ENCODE measurements at places on chromosomes 1 and 21.

DNA sequence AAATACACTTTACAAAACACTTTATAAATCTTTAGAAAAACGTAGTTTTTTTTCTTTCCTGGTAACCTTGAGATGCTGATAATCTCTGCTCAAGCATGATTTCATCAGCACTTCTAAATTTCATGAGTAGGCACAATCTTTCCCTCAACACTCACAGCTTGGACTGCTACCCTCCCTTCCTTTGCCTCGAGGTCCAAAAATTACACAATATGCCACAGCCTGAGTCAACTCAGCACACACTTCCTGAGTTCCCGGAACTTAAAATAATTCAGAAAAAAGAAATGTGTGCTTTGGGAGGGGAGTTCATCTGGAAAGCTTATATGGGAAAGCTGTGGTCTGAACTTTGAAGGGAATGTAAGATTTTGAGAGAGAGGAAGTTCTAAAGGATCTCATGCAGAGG, 5.9 kb downstream of the CLCA2 start:
- DNase-seq: peak; percentile 95

DNA sequence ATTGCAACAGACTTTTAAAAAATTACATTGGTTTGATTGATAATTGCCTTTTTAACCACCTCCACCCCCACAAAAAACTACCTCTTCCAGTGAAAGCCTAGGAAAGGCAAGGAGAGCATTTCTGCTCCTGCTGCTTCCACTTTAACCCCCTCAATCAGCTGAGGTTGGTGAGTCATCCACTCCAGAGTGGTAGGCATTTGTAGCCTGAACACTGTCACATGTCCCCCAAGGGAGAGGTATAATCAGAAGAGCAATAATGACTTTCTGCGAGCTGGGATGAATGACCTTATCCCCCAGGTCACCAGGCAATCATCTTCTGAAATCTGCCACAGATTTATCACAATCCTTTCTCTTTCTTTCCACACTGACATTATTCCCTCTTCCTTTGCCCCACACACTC, 126.6 kb upstream of the CAMK1G start:
- peak; percentile 9 for DNase-seq

DNA sequence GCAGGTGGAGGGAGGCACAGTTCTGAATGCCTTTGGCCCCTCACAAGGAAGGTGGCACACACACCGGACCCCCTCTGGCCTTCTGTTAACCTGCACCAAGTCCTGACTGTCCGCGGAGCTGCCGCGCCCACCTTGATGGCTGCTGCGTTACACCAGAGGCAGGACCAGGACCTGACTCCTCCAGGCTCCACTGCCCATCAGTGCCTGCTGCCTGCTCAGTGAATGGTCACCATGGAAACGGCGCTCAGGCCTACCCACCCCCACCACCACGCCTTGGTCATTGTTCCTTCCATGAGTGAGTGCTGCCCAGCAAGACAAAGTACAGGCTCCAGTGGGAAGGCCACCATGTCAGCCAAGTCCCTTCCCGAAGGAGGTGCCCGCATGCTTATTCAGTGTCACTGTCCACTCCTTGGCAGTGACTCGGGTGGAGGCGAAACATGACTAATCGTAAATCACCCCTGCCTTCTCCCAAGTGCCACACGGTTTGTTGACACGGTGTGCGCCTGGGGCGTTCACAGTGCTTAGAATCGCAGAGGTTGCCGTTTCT, 57.3 kb downstream of the SLC37A1 start:
- no peak for DNase-seq

GRCh38 chr1:86546787-86547221, at the start of gene CLCA4:
Gene CLCA4, plus strand, starts transcription at chr1:86547078. Its CDS starts 42 bp downstream, at chr1:86547120.
- no peak for DNase-seq

DNA sequence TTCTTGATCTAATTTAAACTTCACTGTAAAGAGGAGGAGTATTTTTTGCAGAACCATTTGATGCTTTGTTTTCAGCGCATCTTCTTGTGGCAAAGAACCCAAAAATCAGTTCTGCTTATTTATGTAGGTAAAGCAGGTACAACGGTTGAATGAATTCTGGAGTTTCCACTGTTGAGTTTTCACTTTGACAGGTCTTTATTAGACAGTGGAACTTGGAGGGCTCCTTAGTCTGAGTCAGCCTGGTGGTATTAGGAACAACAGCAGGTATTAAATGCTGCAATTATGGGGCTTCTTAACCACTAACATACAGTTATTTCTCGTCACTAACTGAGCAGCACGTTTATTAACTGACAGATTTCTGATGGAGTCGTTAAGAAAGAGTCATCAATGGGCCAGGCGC, 1.2 kb downstream of the LRIG2 start:
- peak; percentile 4 for DNase-seq

GRCh38 chr1:1085171-1085841, 11.2 kb upstream of the RNF223 start:
- no peak for DNase-seq

DNA sequence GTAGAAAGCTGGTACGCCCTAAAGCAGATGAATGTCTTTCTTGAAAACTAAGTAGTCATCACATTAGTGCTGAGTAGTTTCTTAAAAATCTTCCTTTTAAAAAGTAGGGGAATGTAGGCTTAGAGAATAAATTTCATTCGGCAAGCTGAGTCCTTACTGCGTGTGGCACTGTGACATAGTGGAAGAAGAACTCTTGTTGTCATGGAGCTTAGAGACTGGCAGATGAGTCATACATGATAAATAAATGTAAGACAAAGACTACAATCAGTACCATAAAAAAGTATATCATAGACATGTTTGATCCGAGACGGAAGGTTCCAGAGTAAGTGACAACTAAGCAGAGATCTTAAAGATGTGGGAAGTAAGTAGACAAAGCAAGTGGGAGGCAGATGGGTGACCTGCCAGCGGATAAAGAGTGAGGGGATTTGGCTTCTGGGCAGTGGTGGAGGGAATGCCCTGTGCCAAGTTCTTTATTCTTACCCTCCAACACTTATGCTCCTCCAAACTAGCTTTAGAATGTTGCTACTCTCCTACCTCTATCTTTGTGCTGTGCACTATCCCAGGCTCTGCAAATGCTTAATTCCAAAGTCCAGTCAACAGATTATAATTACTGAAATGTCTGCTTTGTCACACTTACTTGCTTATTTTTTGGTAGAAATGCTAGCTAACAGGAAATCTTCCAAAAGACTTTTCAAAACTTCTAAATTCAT, 608.5 kb upstream of the USP24 start:
- peak; percentile 54 for DNase-seq

DNA sequence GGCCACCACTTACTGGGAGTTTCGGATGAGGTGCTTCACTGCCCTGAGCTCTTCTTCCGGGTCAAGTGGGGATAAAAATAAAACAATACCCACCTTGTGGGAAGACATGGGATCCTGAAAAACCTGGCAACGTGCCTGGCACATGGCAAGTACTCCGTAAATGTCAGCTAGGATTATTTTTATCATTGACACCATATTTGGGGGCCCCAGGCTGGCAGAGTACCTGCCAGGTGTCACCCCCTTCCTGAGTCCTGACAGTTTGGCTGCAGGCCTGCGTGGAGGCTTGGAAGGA, 9.2 kb upstream of the EPHA2 start:
- DNase-seq: no peak
